ENCODE measurements at places on chromosomes 4 and X.

DNA sequence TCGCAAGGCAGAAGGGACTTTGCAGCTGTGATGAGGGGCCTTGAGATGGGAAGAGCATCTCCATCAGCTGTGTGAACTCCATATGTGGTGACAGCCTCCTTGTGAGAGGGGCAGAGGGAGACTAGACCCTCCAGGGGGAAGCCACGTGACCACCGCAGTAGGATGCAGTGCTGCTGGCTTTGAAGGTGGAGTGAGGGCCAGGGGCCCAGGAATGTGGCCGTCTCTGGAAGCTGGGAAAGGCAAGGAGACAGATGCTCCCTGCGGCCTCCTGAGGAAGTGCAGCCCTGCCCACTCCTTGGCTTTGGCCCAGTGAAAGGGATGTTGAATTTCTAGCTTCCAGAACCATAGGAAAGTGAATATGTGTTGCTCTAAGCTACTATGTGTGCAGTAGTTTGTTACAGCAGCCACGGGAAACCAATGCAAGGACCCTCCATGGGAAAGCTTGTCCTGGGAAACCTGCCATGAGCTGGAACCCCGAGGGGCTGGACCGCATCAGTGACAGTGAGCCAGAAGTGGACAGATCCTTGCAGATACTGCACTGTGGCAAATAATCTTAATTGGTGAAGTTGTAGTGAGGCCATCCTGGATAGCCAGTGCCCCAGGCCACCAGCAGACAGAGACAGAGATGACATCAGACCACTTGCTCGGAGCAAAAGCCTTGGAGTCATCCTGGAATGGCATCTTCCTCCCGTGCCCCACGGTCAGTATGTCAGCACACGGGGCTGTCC lies 35.4 kb upstream of the SORCS2 start:
- no peak for DNase-seq

DNA sequence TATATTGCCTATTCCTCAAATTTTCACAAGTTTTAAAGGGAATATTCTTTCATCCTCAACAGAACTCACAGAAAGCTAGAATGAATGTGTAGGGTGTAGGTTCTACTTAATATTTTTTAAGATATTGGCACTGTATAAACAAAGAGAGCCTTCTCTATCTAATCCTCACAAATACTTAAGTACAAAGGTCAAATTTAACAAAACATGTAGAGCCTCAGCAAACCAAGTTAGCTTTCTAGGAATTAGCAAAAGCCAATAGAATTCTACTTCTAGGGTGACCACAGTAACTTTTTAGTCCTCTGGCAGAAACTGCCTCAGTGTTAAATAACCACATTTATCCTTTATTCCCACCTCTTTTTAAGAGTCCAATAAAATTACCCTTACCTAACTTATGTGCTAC lies 19.3 kb downstream of the DHX15 start:
- DNase-seq = no peak

GRCh38 chrX:9619581-9619980 lies 146.1 kb downstream of the GPR143 start:
- DNase-seq = no peak

- no peak for DNase-seq
Measured at GRCh38 chrX:105781804-105782203, 40.5 kb upstream of the NRK start.

- DNase-seq = no peak
Measured at GRCh38 chrX:13386636-13387035, 66.8 kb upstream of the ATXN3L start.

- DNase-seq = no peak
Measured at GRCh38 chrX:2187352-2188115, 313.2 kb downstream of the DHRSX start.

DNA sequence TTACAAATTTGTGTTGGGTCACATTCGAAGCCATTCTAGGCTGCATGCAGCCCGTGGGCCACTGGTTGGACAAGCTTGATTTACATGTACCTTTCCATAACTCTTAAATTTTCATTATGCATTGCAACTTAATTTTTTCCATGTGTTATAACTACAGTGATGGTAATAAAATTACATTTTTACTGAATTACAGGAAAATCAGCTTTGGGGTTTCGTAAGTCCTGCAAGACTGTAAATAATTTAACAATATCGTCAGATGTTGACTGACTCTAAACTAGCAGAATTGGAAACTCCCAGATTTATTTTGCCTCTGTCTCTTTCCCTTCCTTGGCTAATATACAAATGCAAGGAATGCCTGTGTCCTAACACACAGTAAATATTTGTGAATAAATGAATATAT lies 88.0 kb upstream of the RAPGEF2 start:
- DNase-seq = no peak

- DNase-seq = no peak
Measured at GRCh38 chr4:171024720-171025303, 788.4 kb upstream of the GALNTL6 start.

- no peak for DNase-seq
Measured at GRCh38 chr4:105923497-105924238, 28.4 kb downstream of the NPNT start.

DNA sequence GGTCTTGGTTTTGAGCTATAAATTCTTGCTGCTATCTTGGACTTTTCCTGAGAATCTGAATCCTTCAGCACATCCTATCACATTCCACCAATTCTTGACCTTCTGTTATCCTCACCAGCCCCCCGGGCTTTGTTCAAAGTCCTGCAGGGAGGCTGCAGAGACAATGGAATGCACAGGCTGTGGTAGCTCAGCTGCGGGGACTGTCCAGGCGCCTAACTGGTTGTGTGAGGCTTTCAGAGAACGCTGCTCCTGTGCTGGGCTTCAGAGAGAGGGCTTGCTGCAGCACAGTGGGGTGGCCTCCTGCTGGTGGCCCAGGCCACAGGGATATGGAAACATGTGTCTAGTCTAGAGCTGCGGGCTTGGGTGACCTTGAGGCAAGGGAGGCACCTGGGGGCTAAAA lies 196.3 kb upstream of the GATB start:
- peak; percentile 64 for DNase-seq

GRCh38 chr4:24924309-24924781 lies 11.5 kb upstream of the CCDC149 start:
- no peak for DNase-seq

DNA sequence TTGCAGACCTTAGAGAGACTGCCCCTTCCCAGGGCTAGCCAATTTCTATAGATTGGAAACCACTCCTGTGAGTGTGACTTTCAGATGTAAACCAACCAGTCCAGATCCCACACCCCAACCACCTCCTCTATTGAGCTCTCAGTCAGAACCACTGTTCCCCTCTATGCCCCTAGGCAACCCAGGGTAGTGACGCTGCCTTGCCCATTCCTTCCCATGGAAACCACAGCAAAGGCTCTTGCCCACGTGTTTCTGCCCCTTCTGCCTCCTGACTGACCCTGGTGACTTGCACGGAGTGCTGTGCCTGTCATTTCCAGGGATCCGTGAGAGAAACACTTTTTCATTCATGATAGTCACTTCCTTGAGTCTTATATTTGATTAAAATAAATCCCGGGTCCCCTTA lies 32.4 kb downstream of the CYTL1 start:
- DNase-seq = no peak

DNA sequence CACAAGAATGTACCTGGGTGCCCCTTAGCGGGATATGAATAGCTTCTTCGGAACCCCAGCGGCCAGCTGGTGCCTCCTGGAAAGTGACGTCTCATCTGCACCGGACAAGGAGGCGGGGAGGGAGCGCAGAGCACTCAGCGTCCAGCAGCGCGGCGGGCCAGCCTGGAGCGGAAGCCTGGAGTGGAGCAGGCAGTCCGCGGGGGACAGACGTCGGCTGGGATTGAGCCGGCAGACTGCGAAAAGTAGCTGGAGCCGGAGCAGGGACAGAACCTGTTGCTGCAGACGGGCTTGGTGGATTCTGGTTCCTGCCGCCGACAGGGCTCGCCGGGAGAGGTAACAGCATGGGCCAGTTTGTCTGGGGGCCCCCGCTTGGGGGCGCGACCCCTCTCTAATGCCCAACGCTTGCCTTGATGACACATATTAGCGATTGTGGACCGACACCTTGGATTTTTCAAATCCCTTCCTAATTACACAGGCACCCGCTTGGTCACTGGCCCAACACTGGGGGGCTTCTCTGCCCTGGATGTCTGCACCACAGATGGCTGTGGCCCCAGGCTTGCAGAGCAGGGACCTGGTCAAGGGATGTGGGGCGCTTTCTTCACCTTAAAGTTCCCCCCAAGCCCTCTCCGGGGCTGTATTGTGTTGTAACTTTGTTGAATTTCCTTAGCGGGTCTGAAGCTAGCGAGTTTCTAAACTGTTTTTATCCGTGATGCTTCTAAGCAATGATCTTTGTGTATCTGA lies at the start of gene NPFFR2:
Gene NPFFR2, plus strand, starts transcription at position 133 of the 741 bp plus-strand sequence. CDS start 96,592 bp downstream, outside the sequence.
- no peak for DNase-seq

- no peak for DNase-seq
Measured at GRCh38 chr4:99156992-99157391, 12.9 kb upstream of the ADH4 start.

DNA sequence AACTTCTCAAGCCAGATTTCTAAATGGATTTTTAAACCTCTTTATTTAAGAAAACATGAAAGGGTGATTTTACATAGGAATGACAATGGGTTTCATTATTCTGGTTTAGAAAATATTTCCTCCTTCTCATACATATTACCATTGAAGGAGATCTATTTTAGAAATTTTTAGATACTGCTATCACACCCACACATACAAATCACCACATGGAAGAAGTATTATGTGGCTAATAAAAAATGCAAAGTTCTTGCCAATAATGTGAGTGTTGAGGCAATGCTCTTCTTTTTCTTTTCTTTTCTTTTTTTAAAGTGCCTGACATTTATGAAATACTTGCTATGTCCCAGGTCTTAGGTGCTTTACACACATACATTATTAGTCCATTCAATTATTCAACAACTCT lies 6.8 kb downstream of the STAP1 start:
- no peak for DNase-seq

DNA sequence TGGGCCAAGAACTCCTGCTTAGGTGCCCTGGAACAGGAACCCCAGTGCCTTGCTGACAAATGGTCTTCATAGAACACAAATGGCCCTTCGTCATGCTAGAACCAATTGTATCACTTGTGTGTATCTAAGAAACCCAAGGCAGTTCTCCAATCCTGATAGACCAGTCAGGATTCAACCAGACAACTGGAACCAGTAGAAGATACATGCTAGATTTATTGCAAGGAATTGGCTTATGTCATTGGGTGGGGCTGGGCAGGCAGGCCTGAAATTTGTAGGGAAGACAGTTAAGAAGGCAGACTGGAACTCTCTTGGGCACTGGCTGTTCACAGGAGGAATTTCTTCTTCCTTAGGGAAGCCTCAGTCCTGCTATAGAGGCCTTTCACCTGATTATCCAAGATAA lies 17.0 kb upstream of the TBL1X start:
- no peak for DNase-seq

DNA sequence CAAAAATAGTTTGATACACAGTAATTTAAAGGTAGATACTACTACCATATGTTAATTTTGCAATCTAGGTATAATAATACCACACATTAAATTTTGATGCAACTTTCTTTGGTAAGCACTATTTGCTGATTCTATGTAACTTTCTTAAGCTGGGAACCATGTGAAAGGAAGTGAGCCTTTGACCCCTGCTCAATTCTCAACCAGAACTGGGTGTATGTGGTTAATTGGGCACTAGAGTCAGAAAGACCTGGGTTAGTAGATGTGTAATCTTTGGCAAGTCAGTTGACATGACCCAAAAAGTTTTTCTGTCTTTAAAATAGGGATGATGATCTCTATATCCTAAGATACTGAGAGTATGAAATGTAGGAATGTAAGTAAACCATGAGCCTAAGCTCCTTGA lies 22.4 kb downstream of the TLR2 start:
- no peak for DNase-seq

DNA sequence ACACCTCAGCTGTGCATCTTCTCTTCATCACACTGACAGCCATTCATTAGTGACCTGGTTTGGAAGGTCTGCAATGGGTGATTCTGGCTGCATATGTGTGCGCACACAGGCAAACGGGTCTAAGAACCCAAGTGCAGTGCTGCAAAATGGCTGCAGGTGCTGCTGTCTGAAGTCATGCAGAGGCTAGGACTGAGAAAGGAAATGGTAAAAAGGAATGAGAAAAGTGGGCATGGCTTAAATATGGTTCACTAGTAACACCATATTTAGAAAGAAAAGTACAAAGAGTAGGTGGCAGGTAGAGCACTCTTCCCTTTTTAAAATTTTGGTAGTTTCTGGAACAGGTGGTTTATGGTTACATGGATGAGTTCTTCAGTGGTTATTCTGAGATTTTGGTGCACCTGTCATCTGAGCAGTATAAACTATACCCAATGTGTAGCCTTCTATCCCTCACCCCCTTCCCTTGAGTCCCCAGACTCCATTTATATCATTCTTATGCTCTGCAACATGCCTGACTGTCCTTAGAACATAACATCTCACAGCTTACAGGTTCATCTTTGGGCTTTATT lies 78.4 kb downstream of the CCNG2 start:
- no peak for DNase-seq

GRCh38 chrX:138858438-138858837 lies 146.9 kb upstream of the FGF13 start:
- DNase-seq = no peak

GRCh38 chrX:10087391-10087790 lies 69.4 kb upstream of the CLCN4 start:
- DNase-seq = no peak

DNA sequence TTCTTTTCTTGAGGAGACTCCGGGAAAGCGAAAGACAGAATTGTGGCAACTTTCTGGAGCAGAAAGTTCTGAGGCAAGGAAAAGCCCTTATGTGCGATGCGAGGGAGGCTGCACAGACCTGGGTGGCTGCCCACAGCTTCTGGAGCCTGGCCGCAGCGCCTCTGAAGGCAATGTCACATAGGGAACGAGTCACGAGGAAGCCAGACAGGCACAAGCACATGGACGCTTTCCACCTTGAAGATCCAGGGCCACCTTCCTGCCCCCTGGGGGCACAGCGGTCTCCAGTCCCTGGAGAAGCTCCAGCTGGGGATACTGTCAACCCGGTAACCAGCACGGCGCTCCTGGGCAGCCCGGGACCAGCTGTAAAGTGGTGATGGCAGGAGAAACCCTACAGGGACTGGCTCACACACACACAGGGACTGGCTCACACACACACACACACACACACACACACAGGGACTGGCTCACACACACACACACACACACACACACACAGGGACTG lies 69.8 kb downstream of the MTNR1A start:
- DNase-seq = no peak
